ENCODE measurements at places on chromosomes 11 and 22.

DNA sequence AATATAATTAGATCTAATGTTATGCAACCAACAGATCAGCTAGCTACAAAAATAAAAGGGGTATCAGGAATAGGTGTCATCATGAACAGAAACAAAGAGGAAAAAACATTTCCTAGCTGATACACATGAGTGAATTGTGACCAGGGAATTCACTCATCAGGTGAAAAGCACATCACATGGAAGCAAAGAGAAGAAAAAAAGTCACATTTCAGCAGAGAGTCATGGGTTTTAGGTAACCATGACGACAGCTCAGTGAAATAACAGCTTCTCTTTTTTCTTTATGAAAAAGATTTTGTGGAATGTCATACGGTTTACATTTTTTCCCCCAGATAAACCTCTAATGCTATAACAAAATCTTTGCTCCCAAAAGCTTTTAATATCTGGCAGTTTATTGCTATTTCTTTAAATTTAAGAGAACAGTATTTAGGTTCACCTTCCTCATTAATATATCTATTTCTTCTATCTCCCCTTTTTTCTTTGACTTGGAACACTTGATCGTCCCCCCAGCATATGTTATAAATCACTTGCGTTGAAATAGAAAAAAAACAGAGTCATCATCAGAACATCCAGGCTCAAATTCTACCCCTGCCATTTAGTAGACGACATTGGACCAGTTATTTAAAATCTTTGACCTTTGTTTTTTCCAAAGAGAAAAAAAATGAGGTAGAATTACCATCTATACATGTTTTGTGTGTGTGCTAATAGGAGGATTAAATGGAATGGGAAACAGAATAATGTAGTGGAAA is 5.3 kb downstream of the TYR start:
- no peak for DNase-seq

- no peak for DNase-seq
Observed at GRCh38 chr22:25840891-25841290, 98.9 kb downstream of the MYO18B start.

DNA sequence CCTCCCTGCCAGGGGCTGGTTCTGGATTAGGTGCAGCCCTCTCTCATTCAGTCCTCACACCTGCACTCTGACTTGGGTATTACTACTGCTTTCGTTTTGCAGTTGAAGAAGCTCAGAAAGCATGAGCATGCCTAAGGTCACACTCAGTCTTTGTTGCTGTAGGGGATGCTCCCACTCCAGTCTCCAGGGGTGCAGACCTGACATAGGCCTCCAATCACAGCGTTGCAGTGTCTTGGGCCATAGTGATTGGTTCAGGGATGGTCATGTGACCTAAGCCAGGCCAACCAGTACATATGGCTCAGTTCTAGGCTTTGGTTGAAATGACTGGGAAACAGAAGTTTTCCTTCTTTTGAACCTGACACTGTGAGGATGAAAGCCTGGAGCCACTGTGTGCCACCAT is 61.7 kb downstream of the FBXO7 start:
- DNase-seq: no peak

- no peak for DNase-seq
Observed at GRCh38 chr11:41499429-41499828, 40.0 kb upstream of the LRRC4C start.

DNA sequence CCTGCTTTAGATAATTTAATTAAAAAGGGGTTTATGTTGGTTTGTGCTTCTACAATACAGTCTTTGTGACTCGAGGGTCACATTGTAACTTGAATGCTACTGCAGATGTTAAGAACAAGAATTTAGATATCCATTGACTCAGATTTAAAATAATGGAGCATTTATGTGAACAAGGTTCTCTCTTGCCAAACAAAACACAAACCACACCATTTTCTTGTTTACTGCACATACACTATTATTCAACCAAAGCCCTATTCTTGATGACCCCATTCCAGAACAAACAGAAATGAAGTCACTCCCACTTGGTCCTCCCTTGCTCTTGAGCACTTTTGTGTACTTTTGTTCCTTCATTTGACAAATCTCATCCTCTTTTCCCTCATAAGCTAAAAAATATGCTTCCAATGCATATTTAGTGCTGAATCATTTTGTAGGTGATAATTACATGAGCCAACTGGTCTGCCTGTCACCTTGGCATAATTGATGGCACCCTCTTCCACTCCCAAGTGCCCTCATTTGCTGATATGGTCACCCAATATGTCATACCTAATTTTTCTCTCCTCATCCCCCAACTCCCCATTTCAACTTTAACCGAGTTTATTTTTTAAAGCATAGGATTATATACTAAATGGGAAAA is 2.8 kb downstream of the C11orf71 start:
- no peak for DNase-seq

DNA sequence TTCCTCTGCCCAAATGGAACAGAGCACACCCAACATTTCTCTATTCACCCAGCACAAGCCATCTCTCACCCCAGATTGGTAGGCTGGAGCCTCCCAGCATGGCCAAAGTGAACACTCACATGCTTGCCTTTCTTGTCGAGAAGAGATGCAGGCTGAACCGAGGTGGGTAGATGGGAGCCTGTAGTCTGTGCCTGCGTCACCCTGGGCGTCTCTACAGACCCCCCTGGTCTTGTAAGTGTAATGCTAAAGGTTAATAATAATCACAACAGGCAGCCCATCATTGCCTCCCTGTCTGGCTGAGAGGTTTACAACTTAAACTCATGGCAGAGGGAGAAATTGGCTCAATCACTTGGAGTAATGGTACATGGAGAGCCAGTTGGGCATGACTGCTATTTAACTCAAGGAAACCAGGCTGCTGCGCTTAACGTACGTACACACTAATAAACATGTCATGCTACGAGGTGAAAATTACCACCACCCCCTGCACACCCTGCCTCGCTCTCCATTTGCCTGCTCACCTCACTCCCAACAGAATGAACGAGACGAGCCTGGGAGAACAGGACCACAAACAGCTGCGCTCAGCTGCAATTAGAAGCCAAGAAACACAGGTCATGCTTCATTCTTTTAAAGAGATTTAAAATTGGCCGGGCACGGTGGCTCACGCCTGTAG is 9.1 kb upstream of the ZBTB16 start:
- no peak for DNase-seq

GRCh38 chr22:32248276-32248675 is 6.9 kb downstream of the SLC5A4 start:
- no peak for DNase-seq

DNA sequence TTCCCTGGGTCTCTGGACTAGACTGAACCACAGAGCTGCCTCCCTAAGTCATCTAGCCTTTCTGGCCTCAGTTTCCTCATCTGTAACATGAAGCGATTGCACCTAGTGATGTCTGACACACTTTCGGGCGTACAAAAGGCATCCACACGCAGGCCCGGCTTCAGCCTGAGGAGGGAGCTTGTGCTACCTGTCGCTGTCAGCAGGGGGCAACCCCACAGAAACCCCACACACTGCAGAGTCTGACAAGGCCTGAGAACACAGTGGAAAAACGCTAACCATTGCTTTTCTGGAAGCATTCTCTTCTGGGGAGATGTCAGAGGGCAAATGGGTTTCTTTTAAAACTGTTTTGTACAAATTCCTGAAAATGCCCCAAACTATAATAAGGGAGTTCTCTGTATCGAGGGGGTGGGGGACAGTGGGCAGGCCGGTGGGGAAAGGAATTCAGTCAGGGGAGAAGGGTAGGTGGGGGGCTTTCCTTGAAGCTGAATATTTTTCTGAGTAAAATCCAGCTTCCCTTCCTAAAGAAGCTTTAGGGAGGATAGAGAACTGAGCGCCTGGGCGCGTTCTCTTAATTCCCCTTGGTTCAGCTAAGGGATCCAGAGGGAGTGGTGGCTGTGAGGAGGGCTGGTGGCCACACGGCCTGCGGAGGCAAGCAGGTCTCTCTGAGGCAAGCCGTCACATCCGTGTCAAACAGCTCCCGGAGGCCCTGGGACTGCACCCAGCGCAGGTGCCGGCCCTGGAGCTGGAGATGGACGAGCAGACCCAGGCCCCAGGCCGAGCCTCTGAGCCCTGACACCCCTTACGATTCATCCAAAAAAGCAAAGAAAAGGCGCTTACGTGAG is 533 bp downstream of the ELF5 start:
- peak; percentile 71 for DNase-seq

DNA sequence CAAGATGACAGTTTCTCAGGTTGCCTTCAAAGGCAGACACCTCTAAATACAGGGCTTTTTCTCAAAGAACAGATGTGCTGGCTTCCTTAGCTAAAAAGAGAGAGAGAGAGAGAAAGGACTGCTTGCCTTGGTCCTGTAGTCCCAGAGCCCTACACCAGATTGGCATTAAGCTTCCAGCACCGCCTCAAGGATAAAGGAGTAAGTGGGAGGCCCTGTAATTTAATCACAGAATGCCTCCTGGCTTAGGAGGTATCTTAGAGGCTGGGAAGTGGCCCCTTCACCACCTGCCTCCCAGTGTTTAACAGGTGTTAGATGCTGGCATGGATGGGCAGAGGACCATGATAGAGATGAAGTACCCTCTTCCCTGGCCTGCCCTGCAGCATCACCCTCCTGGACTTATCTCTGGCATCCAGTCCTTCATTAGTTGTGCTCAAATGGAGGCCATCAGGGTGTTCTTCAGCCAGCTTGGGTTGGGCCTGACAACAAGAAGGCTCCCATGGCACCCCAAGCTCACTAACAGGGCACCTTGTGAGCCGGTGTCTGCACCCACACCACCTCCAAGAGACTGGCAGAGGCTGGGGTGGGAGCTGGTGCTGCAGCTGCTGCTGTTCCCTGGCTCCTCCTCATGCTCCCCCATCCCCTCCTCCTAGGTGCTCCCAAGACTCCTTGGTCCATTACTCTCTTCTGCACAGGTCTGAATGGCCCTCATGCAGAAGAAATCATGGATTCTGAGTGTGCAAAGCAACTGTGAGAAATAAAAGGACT is 32.5 kb downstream of the ABCC8 start:
- no peak for DNase-seq

DNA sequence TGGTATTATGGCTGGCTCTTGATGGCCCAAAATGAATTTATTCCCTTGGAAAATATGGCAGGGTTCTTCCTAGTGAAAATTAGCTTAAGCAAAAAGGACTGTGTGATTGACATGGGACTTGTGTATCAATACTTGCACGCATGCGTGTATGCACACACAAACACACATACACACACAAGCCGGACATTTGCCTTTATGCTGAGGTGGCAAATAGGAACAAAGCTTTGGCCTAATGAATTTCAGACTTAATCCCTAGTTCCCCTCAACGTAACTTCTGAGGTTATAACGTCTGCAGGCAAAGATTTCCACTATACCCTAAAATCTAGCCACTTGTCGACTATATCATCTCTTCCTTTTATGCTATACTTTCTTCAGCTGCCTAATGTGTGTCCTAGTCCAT is 2.9 kb upstream of the OR52I2 start:
- DNase-seq: no peak
